ENCODE measurements at places on chromosomes 16 and 17.
A peak's percentile ranks its signal among the peaks of the same experiment; 100 is the strongest.

DNA sequence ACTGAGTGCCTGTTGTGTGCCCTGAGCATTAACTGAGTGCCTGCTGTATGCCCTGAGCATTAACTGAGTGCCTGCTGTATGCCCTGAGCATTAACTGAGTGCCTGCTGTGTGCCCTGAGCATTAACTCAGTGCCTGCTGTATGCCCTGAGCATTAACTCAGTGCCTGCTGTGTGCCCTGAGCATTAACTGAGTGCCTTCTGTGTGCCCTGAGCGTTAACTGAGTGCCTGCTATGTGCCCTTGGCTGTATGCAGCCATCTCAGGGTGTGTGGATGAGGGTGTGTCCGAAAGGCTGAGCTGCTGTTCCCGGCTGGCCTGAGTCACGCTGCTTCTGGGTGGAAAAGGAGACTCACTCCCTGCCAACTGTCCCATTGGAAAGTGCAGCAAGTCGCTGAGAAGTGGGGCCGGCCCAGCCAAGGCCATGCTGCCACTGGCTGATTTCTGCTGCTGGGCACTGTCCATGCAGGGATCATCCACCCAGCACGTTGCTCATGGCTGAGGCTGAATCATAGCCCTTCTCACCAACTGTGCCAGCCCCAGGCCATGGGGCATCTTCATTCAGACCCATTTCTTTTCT is 113.8 kb downstream of the OR1D5 start:
- no peak for DNase-seq

- DNase-seq: no peak
Observed at GRCh38 chr16:78249056-78249455, 149.6 kb downstream of the WWOX start.

DNA sequence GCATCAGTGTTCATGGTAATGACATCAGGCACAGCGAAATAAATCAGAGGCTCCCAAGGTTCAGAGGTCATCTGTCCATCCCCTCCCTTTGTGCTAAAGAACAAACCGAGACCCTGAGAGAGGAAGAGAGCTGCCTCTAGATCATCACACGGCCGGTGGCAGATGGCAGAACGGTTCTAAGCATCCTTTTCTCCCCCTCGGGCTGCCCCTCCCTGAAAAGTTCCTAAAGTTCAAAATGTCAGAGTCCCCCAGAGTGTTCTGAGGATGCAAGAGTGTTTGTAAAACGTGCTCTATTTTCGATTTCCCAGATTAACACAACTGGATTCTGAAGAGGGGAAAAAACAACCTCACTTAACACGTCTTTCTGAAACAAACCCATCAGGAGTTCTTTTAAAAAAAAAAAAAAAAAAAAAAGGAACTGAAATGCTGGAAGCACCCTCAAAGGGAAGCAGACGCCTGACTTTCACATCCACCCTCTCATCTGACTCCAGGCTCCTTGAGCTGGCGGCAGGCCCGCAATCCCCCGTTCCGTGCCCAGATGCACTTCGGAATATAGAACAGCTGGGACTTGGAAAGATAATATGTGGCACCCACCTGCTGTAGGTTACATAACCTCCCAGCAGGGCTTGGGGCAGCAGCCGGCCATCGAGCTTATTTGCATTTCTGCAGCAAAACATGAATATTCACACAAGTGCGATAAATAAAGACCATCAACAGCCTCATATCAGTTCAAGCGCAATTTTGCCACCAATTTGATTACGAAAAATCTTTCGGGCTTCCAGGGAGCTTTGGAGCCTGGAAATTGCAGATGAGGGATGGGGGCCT is 115.5 kb upstream of the SMURF2 start:
- DNase-seq: no peak

- DNase-seq: no peak
Observed at GRCh38 chr17:31156326-31156725, 61.5 kb downstream of the NF1 start.

GRCh38 chr16:63422715-63423114 is 1386.5 kb upstream of the CDH8 start:
- no peak for DNase-seq

DNA sequence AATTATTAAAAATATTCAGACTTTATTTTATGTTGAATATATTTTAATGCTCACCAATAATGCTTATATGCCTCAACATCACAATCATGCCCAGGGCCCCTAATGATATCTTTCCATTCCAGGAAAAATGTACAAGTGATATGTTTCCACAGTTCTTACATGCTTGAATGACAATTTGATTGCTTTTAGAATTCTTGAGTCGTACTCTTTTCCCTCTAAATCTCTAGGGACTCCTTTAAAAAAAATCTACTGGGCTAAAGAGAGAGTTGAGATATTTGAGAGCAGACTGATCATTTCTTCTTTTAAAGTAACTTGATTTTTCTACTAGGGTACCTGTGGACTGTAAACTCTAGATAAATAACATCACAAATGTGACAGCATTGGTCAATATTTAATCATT is 18.2 kb upstream of the HLF start:
- no peak for DNase-seq

DNA sequence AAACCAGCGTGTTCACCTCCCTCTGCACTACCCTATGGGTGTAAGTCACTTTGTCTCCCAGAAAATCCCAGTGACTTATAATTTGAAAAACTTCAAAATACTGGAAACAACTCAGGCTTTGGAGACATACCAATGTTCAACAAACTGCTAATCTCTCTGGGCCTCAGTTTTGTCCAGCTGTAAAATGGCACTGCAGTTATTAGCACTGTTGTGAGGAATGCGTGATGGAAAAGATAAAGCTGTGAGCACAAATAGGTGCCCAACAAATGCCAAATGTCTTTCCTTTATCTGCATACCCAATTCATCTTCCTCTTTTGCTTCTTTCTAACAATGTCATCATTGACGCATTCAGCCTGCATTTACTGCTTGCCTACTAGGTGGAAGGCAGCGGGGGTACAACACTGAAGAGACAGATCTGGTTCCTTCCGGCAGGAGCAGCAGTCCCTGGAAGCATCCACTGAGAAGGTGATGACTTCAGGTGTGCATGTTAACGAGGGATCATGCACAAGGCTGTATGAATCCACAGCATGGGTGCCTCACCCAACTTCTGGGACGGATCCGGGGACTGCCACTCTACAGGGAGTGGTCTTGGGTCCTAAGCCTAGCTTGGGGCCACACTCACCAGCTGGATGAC is 63.4 kb downstream of the CYTH1 start:
- no peak for DNase-seq

- no peak for DNase-seq
Observed at GRCh38 chr17:10081571-10082169, 116.7 kb downstream of the GAS7 start.

- no peak for DNase-seq
Observed at GRCh38 chr17:45809499-45809898, 25.4 kb downstream of the CRHR1 start.

DNA sequence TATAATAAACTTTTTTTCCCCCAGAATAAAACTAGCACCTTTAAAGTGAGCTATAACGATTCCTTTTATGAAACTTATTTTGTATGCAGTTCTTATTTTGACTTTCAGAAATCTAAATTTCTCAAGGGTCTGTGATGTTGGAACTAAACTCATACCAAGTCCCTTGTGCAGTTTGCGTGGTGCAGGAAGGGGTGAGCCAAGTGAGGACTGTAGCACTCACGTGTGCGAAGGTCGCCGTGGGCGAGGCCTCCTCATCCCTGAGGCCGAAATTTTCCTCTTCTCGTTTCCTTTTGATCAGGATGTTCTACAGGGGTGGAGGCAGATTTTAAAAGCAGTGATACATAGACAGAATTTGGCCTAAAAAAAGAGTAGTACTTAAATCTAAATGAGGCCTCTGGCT is 73.7 kb downstream of the RPTOR start:
- no peak for DNase-seq

- DNase-seq: no peak
Observed at GRCh38 chr17:78294776-78295175, 63.3 kb downstream of the TMEM235 start.

GRCh38 chr17:52986056-52986662 is 827.6 kb upstream of the CA10 start:
- peak; percentile 22 for DNase-seq

DNA sequence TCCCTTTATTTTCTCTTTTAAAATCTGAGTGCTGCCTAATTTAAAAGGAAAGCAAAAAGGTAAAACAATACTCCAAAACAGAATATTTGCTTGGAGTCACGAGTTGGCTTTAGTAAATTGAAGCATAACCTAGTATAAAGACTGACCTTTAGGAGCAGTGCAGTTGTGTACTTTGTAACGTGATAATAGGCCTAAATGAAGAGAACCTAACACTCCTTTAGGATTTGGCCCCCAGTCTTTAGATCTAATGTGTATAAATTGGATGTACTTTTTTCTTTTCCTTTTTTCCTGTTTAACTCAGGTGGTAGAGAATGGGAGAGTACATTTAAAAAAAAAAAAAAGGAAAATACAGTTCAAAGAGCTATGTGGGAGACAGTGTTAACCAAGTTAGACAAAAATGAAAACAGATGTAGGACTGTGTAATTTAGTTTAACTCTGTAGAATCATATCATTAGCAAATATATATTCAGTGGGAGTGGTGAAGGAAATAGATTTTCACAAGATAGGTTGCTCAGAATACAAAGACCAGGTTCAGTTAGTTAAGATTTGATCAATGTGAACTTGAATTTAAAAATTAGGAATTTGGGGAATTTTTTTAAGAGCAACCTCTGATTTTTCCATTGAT is 16.8 kb downstream of the CPD start:
- no peak for DNase-seq

DNA sequence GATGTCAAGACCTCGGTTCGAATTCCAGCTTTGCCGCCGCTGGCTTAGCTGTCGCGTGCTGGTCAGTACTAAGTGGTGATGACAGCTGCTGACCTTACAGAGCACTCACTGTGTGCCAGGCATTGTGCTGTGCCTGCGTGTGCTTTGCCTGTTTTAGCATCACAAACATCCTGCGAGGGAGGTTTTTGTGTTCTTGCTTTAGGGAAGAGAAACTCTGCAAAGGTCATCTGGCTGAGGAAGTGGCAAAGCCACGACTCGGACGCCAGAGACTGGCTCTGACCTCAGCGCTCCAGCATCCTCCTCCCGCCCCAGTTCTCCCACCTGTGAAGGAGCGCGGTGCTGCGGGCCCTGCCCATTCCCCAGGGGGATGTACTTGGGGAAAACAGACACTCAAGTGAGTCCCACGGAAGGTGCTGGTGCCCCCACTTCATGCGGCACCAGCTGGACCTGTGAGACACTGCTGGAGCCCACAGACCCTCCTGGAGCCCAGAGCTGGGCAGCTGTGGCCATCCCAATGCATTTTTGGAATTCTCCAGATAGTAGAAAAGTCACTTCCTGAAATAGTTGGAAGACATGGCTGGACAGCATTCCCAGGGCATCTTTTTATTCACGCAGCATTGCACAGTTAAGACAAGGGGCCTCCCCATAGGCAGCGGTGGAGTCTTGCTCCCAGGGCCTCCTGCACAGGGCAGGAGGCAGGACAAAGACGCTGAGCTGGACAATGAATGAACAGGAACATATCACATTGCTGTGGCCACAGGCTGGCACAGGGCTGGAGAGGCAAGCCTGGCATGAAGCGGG is 20.0 kb upstream of the HERPUD1 start:
- no peak for DNase-seq

DNA sequence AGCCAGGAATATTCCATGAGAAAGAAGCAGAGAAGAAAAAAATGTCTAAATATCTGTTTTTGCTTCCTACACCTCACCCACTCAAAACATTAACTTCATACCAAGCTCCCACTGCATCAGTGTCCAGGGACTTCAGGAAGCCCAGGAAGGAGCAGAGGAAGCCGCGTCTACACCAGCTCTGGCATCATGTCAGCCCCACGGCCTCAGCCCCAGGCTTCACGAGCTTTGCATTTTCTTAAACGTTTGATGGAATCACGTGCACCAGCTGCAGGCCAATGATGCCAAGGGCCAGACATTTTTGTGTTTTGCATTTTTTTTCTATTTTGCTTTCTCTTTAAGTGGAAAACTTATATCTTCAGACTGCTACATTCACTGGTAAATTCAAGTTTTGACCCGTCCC is 48.6 kb downstream of the CDRT4 start:
- no peak for DNase-seq

- DNase-seq: peak; percentile 62
Observed at GRCh38 chr17:40038882-40039513, 15.2 kb downstream of the MED24 start.

DNA sequence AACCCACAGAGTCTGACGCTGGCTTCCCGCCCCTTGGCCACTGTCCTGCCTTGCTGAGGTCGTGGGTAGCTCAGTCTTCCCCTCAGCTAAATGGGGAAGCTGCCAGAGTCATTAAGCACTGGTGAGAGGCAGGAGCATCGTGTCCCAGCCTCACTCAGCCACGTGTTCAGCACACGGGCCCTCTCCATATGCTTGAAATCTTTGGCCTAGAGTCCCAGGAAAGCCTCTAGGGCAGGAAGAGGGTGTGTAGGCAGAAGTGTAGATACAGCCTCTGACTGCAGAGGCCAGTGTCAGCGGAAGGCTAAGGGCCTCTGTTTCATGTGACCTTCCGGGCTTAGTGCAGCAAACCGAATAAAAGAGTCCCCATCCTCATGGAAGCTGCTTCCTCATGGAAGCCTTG is 4.1 kb downstream of the DHODH start:
- no peak for DNase-seq

- DNase-seq: no peak
Observed at GRCh38 chr17:3808701-3809100, 7.7 kb upstream of the ITGAE start.

DNA sequence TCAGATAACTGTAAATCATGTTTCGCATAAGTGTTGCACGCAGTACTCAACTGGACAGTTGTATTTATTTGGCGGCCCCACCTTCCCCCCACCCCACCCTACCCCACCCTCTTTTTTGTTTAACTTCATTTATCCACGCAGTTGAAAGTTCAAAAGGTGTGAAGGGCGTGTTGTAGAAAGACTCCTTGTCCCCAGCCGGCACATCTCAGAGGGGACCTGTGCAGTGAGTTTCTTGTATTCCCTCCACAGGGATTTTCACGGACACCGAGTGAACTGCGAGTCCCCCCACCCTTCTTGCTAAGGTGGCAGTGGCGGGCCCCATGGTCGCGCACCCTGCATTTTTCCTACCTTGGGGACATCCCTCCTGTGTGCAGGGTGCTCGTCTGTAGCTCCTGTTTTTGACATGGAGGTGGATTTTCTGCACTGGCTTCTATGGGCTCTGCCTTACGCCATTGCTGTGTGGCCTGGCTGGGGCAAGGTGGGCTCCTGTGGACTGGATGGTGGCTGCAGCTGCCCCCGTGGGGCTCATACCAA is 36.2 kb downstream of the ADCY7 start:
- DNase-seq: no peak

DNA sequence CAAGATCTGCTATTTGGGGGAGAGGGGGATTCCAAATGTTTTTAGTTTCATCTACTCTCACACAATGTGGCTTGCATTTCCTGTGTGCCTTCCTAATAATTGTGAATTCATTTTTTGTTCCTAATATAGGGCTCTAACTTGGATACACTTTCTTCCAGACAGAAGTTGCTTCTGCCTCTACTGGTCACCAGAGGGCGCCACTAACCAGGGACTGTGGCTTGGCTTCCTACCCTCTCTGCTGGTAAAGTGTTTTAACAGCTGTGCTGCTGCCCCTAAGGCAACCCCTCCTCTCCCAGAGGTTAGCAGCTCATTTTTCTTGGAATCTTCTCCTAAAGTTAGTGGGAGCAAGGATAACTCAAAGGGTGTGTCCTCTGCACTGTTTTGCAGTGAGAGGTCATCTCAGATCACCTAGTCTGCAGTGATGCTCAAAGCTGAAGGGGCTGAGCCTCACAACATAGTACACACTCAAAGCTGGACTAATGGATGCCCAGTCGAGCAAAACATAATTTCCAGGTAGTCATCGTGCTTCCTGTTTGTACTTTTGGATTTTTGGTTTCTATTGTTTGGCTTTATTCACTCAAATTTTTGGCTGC is 5.0 kb upstream of the PRSS54 start:
- peak; percentile 39 for DNase-seq

GRCh38 chr16:31365131-31365865 is 10.3 kb downstream of the ITGAX start:
- DNase-seq: no peak

GRCh38 chr16:24875466-24875865 is 29.7 kb downstream of the SLC5A11 start:
- no peak for DNase-seq
